NCI-H187 treated with DMSO at 0.1 percent for 48 hours (cell line): ENCODE measurements at places on chromosomes 1 and 21.

- no peak for DNase-seq
Measured at GRCh38 chr1:219773775-219774174, 154.6 kb downstream of the SLC30A10 start.

- no peak for DNase-seq
Measured at GRCh38 chr1:25468033-25468432, 37.3 kb downstream of the MACO1 start.

DNA sequence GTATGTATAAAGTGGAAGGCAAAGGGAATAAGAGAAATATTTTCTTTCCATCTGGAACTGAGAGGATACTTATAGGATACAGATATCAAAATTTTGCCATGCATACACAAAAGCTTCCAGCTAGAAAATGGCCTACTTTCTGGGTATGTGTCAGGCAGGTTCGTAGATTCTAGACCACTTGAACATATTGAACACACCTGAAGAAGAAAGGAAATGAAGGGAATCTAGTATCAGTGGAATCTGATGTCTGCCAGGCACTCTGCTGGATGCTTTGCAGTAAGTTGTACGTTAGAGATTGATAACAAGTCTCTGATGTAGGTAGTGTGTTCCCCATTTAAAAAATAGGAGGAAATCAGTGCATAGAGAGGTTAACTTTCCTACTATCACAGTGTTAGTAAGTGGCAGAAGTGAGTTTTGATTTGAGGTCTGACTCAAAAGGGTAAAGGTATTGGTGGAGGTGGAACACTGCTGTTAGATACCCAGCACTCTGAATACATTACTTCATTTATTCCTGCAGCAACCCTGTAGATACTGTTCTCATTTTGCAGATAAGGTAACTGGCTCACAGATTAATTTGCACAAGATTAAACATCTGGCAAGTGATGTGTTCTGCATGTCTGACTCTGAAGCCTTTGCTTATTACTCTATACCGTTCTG is 3.0 kb downstream of the CAMSAP2 start:
- no peak for DNase-seq

DNA sequence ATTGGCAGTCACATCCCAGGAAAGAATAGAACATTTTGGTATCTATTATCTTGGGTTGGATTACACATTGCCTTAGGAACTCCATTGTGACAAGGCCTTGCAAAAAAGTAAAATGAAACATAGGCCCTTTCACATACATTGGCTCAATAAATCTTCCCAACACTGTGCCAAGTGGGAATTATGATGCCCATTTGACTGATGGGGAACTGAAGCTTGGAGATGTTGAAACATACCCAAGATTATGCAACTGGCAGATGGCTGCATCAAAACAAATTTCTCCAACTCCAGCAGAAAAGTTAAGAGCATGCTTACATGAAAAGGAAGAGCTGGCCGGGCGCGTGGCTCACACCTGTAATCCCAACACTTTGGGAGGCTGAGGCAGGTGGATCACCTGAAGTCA is 26.9 kb downstream of the PLEKHO1 start:
- DNase-seq: no peak

DNA sequence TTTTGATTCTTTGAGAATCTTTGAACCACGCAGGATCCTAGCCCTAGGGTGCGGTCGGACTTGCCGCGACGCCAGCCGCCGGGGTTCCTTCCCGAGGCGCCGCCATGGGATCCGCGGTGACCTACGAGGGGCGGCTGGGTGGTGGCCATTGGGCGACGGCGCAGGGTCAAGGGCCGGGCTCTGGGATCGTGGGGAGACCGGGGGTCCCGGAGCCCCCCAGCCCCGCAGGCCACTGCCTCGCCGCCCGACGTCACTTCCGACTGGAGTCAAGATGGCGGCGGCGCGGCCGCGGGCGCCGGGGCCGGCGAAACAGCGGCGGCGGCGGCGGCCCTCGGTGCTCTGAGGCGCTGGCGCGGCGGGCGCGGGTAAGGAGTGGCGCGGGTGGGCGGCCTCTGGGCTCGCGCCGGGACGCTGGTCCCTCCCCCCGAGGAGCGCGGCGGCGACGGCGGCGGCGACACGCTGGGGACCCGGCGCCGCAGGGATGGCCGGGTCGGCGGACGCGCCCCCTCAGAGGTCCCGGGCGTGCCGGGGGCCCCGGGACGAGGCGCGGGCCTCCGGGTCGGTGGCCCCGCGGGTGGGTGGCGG is at the start of gene PRDM2:
Gene PRDM2, plus strand, starts transcription at position 253 of the 585 bp plus-strand sequence. CDS start 15,418 bp downstream, outside the sequence.
- no peak for DNase-seq

GRCh38 chr1:209552406-209553264 is 30.9 kb upstream of the CAMK1G start:
- no peak for DNase-seq

DNA sequence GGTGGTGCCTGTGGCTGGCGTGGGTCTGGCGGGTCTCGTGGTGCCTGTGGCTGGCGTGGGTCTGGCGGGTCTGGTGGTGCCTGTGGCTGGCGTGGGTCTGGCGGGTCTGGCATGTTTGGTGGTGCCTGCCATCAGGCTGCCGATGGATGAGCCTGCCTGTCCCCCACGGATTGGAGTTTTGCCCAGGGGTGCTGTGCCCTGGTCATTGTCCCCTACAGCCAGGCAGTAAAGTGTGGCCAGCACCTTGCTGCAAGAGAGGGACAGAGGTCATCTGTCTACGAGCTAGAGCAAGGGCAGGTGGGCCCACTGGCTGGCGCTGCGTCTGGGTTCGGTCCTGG is 41.8 kb downstream of the SKI start:
- DNase-seq: no peak

GRCh38 chr1:12370333-12370975 is 140.6 kb downstream of the VPS13D start:
- no peak for DNase-seq
